ENCODE measurements at places on chromosomes 1 and 21. TPM values are rescaled to one million over a fixed set of nuclear protein-coding genes. Genes with fewer than 3 reads are reported as not detected.
A peak's percentile ranks its signal among the peaks of the same experiment; 100 is the strongest.

- no peak for DNase-seq
Measured at GRCh38 chr1:905071-905749, 18.5 kb upstream of the SAMD11 start.

The OR2T29 gene
- total RNA-seq = not detected

- DNase-seq = no peak
Measured at GRCh38 chr21:45276596-45276995, 11.1 kb downstream of the POFUT2 start.

GRCh38 chr1:224533517-224533916, 82.6 kb upstream of the CNIH3 start:
- no peak for DNase-seq

The C1orf94 gene
- not detected for total RNA-seq

The MPZL1 gene
- total RNA-seq = 137 TPM

GRCh38 chr1:201656311-201657032, 117.5 kb downstream of the NAV1 start:
- DNase-seq = no peak

The TNNI3K gene
- 1.3 TPM for total RNA-seq

The NR5A2 gene
- 49.0 TPM for total RNA-seq

DNA sequence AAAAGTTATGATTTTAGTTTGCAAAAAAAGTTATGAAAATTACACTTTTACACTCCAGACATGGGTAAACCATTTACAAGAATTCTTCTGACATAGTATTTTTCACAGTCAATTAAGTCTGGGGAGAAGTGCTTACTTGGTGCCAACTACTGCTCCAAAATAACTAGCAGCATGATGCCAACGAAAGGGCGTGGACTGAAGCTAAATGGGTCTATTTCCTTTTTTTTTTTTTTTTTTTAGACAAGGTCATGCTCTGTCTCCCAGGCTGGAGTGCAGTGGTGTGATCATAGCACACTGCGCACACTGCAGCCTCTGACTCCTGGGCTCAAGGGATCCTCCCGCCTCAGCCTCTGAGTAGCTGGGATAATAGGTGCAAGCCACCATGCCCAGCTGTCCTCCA, 43.2 kb downstream of the FMO4 start:
- DNase-seq = no peak

The MORN1 gene
- 24.4 TPM for total RNA-seq

The UTS2 gene
- total RNA-seq = not detected

- DNase-seq = no peak
Measured at GRCh38 chr1:216847397-216848036, 124.3 kb upstream of the ESRRG start.

- no peak for DNase-seq
Measured at GRCh38 chr1:194809215-194809614, 1622.8 kb upstream of the B3GALT2 start.

DNA sequence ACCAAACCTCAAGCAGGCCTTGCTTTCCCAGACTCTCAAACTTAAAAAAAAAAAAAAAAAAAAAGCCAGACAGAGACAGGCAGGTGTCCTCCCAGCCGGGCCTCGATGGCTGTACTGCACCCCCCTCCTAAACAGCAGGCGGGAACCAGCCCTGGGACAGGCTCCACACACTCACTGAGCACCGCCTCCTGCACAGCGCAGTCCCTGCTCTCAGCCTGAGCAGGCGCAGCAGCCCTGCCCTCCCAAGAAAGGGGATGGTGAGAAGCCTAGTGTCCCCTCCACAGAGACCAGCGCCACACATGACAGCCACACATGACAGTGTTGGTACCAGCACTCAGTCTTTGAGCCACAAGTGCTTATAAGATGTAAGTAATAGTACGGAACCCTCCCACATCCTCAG, 11.9 kb downstream of the MX2 start:
- no peak for DNase-seq

The CEP104 gene
- total RNA-seq = 64.1 TPM

DNA sequence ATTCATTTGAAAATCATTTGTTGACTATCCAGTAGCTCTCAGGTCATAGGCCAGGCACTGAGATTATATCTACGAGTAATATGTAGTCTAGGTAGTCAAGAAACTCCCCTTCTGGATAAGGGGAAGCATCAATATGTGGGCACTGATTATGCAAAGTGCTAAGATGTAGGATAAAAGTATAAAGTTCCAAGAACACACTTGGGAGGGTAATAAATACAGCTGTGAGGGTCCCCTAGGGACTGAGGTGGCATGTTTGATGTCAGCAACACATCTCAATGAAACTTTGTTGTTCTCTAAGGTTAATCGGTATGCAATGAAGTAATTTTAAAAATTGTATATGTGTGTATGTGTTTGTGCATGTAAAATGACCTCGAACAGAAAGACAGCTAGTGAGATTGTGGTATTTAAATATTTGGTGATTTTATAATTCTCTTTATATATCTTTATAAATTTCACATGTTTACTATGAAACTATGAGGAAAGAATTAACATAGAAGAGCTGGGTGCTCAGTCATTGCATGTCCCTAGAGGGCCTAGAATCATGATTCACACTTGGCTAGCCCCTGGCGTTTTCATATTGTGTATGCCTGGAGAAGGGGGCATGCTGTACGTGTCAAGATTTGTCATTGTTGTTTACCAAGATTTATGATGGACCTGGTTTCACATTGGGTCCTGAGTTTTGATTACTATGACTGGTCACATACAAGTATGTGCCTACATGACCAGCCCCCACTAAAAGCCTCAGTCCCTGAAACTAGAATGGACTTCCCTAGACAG, 140.1 kb upstream of the DUSP10 start:
- no peak for DNase-seq

DNA sequence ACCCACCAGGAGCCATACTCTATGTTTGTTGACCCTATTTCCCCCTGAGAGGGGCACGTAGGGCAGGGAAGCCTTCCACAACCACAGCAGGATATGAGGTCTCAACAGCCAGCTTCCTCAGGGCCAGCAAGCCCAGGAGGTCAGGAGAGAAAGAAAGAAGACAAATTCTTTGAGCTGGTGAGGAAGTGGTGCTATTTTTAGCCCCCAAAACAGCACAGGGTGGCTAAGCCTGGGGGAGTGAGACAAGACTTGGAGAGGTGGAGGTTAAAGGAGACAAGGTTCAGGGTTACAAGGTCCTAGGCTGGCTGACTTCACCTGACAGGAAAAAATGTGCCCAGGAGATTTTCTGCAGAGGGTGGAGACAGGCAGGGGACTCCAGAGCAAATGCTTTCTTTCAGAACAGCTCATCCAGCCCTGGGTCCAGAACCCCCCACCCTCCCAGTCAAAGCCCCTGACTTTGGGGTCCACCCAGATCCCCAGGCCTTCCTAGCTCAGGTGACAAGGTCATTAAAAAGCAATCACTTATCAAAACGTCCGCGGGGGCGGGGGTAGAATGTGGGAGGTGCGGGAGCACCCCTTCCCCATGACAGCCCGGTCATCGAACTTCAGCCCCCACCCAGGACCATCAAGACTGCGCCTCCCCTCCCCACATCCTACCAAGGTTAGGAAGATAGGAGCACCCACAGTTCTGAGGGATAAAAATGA, 1.3 kb downstream of the SV2A start:
- no peak for DNase-seq

GRCh38 chr1:199856216-199856780, 171.2 kb upstream of the NR5A2 start:
- no peak for DNase-seq

GRCh38 chr21:45525153-45525909, 16.9 kb downstream of the SLC19A1 start:
- DNase-seq = peak; percentile 48

GRCh38 chr1:217453816-217454215, 177.1 kb downstream of the GPATCH2 start:
- DNase-seq = peak; percentile 44

The LMX1A gene
- 0.12 TPM for total RNA-seq

The SFN gene
- 37.1 TPM for total RNA-seq

- DNase-seq = no peak
Measured at GRCh38 chr1:18069903-18070302, 37.7 kb upstream of the IGSF21 start.

GRCh38 chr1:243939167-243939848, 89.3 kb upstream of the AKT3 start:
- DNase-seq = no peak

GRCh38 chr21:34669149-34669879, 520 bp downstream of the CLIC6 start:
- DNase-seq = no peak
